ENCODE measurements at places on chromosomes 5 and 9. TPM values are rescaled to one million over a fixed set of nuclear protein-coding genes. Genes with fewer than 3 reads are reported as not detected.

DNA sequence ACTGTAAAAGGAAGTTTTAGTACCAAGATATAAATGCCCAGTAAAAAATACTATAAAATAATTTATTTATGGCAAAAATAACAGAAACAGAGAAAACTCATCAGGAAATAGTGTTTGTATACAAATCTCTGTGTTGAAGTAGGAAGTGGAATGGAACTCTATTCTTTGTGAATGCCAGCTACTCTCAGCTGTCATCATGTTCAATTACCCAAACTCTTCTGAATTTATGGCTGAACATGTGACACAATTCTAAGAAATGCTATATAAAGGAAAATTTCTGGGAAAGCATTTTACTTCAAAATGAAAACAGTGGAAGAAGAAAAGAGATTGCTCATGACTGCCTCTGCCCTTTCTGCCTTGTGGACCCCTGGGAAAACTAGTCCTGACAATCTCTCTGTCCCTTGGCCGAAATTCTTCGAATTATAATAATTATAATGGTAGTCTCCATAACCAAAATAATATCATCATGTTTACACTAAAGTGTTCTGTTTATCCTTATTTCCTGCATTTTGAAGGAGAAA lies 522.3 kb upstream of the ST8SIA4 start:
- DNase-seq = peak; percentile 20

FST gene
- total RNA-seq = 57.1 TPM

GRCh38 chr9:131346559-131346958 lies 47.3 kb upstream of the PRRC2B start:
- no peak for DNase-seq

INSYN2B gene
- 0.10 TPM for total RNA-seq

PPP2R2B gene
- 2.4 TPM for total RNA-seq

Measured in astrocyte (in vitro differentiated cells and primary cell).